ENCODE measurements at places on chromosomes 7 and 10.
A peak's percentile ranks its signal among the peaks of the same experiment; 100 is the strongest.

- no peak for DNase-seq
These were observed 124.7 kb downstream of the ZNF248 start for GRCh38 chr10:37732685-37733084.

- DNase-seq, result no peak
These were observed 295.2 kb upstream of the ZNF32 start for GRCh38 chr10:43943818-43944360.

GRCh38 chr7:16409777-16410176 lies 11.6 kb downstream of the CRPPA start:
- no peak for DNase-seq

DNA sequence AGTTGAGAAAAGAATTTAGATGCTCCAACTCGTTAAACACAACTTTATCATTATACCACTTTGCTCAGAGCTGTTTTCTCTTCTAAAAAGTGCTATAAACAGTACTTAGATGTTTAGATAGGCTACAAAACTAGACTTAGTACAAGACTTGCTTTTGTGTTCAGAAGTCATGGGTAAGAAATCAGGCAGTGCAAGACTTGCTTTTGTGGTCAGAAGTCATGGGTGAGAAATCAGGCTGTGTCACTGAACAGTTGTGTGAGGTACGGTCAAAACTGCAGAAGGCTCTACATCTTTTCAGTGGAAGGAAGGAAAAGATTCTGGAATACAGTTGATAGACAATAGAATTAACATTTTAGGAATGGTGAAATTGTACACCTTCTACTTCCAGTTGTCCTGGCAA lies 239.7 kb downstream of the DNAJB9 start:
- no peak for DNase-seq

GRCh38 chr10:126872768-126873167 lies 32.5 kb upstream of the DOCK1 start:
- no peak for DNase-seq

GRCh38 chr7:71386152-71386785 lies 254.3 kb downstream of the GALNT17 start:
- DNase-seq, result no peak

GRCh38 chr7:47478017-47478344 lies 103.9 kb downstream of the TNS3 start:
- no peak for DNase-seq

- no peak for DNase-seq
These were observed 430.5 kb upstream of the KLF6 start for GRCh38 chr10:4215485-4215884.

DNA sequence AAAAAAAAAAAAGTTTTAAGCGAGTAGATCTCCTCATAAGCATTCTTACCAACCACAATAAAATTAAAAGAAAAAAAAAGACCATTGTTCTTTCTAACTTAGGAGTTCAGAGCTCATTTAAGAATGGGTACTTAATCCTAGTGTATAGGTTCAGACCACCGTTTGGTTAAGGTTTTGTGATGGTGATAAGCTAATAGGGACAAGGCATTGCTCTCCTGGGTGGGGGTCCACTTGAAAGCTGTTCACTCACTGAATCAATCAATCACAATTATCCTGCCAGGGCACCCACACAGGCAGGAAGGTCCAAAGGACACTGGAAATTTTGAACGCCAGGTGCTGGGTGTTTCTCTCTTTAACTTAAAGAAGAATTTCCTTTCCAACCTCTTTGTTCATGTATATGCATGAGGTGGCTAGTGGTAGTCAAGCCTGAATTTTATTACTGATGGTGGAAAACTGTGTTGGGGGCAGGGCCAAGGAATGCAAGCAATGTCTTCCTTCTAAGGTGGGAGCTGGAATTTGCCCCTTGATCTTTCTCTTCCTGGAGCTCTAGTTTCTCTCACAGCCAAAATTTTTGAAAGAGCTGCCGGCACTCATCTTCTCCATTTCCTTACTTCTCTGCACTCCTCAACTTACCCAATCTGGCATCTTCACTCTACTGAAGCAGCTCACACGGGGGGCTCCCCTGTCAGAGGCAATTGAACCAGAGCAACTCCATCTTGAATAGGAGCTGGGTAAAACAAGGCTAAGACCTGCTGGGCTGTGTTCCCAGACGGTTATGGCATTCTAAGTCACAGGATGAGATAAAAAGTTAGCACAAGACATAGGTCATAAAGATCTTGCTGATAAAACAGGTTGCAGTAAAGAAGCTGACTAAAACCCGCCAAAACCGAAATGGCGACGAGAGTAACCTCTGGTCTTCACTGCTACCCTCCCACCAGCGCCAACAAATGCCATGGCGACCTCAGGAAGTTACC lies 7.5 kb upstream of the FAM131B start:
- DNase-seq, result no peak

DNA sequence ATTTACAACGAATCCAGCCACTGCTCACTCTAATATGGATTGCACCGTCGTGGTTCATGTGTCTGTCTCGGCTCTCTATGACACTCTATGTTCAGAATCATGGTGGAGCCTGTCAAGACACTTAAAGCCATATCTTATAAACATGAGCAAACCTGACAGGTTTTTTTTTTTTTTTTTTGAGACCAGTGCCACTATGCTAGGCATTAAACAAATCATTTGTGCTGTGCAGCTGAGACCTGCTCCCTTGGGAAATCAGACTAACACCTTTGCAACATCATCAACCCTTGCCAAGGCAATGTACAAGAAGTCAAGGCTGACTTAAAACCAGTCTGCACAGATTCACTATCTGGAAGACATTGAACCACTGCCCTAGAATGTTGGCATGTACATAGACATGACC lies 181.2 kb upstream of the ANK3 start:
- DNase-seq, result no peak

- DNase-seq, result no peak
These were observed 238.5 kb downstream of the SEMA3A start for GRCh38 chr7:83956104-83956503.

DNA sequence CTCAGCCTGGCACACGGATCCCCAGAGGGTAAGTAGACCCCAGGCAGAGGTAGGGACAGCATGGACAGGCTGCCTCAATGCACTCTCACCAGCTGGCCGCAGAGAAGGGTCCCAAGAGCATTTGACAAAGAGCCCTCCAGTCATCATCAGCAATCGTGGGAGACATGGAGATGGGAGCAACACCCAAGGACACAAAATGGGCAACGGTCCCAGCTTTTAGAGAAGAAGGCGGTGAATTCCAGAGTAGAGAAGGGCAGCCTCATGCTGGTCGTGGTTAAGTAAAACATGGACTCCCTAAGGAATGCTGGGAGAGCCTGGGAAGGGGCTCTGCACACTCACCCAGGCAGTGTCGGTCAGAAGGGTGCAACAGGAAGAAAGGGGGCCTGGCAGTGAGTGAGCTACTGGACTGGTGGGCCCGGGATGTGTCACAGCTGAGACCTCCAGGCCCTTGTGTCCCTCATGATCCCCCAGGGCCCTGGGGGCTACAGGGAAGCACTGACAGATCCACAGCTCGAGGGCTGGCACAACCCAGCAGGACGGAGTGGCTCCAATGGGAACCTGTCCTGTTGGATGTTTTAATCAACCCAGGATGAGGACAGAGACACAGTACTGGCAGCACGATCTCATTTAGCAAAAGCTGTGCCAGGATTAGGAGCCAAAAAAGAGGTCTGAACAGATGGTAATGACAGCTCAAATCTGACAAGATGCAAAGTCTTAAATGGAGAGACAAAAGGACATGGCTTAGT lies 147.1 kb downstream of the NEURL1 start:
- DNase-seq, result no peak

- no peak for DNase-seq
These were observed 175.3 kb upstream of the SH2B2 start for GRCh38 chr7:102111061-102112041.

DNA sequence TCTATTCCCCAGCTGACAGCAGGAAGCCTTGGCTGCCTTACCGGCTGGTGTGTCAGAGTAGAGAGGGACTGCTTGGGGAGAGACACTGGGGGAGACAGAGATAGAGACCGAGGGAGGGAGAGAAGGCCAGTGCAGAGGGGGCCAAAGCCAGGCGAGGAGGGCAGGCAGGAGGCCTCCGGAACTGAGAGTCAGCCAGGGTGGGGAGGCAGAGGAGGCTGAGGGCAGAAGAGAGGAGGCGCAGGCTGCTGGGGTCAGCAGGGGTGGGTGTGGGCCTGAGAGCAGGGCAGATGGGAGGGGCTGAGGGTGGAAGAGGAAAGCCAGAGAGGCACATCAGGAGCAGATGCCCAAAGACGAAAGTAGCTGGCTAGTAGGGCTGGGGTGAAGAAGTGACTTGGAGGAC lies 57.2 kb upstream of the PAX2 start:
- no peak for DNase-seq

GRCh38 chr7:105791926-105792325 lies 84.5 kb downstream of the ATXN7L1 start:
- DNase-seq, result no peak

DNA sequence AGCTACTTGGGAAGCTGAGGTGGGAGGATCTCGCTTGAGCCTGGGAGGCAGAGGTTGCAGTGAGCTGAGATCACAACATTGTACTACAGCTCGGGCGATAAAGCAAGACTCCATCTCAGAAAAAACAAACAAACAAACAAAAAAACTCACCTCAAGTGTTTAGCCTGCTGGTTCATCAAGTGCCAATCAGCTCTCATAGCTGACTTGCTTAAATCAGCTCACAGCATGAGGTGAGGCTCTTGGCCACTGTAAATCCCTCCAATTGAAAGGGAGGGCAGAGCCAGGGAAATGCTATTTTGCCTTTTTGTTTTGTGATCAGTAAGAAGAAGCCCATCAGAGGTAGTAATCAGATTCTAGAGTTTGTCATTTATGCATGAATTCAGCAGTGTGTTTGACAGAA lies 112.3 kb downstream of the RAB11FIP2 start:
- no peak for DNase-seq

GRCh38 chr7:143023047-143023446 lies 3.9 kb downstream of the OR9A2 start:
- no peak for DNase-seq

- no peak for DNase-seq
These were observed 25.9 kb downstream of the DGKI start for GRCh38 chr7:137820677-137821420.

GRCh38 chr7:71157757-71158156 lies 25.8 kb downstream of the GALNT17 start:
- DNase-seq, result no peak

GRCh38 chr7:148912758-148913541 lies 28.9 kb upstream of the EZH2 start:
- DNase-seq, result peak; percentile 34

DNA sequence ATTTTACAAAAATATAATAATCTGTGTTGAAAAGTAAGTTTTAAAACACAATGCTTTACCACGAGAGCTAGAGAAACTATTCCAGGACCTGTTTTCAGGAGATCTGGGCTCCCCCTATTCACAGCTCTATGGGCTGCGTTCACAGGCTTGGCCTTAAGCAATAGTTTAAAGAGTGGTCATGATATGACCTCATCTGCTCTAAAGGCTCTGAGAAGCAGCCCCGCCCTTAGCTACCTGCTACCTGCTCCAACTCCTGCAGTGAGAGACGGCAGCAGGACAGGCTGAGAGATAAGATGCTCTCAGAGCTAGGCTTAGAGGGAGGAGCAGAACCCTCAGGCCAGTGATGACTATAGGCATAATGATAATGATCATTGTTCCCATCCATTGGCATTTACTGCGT lies 12.6 kb downstream of the ALOX5 start:
- no peak for DNase-seq

- no peak for DNase-seq
These were observed 7.1 kb upstream of the ZNF117 start for GRCh38 chr7:64997927-64998391.

DNA sequence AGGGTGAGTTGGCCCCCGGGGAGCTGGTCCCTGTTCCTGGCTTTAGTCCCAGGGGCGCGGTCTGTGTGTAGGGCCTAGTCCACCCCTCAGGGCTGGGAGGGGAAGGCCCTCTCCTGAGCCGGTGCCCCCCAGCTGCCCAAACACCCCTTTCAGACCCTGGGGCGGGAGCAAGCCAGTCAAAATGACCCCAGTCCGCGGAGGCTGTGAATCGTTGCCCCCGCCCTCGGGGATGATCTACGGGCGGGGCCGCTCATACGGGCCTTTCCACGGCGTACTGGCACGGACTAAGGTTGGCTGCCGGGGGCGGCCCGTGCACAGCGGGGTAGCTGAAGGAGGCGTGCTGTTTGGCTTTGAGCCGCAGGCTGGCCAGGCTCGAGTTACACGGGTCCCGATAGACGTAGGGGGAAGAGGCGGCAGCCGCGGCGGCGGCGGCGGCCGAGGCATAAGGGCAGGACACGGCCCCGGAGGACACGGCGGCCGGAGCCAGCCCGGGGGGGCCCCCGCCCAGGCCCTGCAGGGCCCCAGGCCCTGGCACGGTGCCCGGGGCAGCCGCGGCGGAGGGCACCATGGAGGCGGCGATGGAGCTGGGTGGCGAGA lies 4.3 kb downstream of the ELOVL3 start:
- peak; percentile 30 for DNase-seq

GRCh38 chr10:85647741-85648140 lies 718.9 kb downstream of the GRID1 start:
- no peak for DNase-seq

DNA sequence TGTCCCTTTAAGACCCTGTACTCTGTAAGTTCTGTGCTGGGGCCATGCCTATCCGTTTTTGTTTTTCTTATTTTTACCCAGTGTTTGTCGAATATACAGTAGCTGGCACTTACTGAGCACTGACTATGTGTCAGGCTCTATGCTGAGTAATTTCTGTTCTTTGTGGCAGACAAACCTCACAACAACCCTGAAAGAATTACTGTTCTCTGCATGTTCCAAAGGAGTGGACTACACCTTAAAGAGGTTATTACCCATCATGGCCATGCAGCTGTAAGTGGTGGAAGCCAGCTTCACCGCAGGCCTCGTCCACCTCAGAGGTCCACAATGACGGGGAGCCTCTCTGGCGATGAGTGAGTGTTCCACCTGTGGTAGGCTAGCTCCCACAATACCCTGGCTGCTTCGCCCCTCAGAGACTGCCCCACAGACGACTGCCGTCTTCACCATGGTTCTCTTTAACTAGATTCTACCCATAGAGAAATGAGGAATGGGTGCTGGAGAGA lies 30.1 kb upstream of the RBM20 start:
- no peak for DNase-seq

DNA sequence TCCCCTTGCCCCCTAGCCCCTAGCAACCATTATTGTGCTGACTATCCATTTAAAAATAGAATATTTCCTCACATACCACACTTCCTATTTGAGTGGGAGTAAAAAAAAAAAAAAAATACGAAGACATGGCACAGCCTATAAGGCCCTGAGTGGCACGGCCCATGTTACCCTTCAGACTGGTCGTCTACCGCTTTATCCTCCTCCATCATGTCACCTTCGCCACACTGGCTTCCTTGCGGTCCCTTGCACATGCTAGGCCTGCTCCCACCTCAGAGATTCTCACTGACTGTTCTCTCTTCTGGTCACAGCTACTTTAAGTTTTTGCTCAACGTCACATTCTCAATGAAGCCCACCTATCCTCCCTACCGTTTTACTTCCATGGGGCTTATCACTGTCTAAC lies 130.3 kb downstream of the ATE1 start:
- DNase-seq, result no peak

GRCh38 chr7:66043681-66044497 lies 31.7 kb upstream of the ASL start:
- DNase-seq, result peak; percentile 20

GRCh38 chr7:79217468-79217867 lies 236.0 kb downstream of the MAGI2 start:
- no peak for DNase-seq

- DNase-seq, result no peak
These were observed 233.1 kb upstream of the IGFBP3 start for GRCh38 chr7:46153951-46154787.

GRCh38 chr7:20839196-20839735 lies 52.6 kb upstream of the SP8 start:
- no peak for DNase-seq

Measured in CD4-positive, alpha-beta T cell treated with Interleukin-10 for 1 hour (primary cell).